ENCODE measurements at places on chromosomes 3 and 15.
A peak's percentile ranks its signal among the peaks of the same experiment; 100 is the strongest.

DNA sequence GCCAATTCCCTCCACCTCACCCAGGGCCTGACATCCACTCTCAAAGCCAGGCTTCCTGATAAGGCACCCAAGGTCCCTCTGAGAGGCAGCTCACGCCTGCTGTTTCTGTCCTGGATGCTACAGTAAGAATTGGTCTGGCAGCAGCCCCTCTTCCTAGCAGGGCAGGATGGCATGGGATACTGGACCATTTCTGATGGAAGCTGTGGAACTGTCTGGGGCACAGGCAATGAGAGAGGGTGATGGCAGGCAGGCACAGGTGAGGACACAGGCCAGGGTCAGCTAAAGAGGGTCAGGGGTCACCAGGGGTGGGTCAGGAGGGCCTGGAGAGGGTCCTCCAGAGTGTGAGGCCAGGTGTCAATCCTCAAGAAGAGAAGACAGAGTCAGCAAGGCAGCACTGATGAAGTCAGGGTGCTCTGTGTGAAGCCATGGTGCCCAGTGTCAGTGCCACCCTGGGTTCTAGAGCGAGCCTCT, 41.9 kb upstream of the SLC41A3 start:
- DNase-seq: no peak

DNA sequence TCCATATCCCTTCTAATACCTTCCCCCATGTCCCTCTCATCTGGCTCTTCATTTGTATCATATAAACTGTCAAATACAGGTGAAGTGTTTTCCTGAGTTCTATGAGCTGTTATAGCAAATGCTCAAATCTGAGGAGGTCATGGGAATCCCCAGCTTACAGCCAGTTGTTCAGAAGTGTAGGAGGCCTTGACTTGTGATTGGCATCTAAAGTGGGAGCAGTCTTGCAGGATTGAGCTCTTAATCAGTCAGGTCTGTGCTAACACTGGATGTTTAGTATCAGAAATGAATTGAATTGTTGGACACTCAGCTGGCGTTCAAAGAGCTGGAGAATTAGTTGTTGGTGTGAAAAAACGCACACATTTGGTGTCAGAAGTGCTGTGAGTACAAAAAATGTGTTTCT, 65.0 kb downstream of the IFT57 start:
- DNase-seq: no peak

DNA sequence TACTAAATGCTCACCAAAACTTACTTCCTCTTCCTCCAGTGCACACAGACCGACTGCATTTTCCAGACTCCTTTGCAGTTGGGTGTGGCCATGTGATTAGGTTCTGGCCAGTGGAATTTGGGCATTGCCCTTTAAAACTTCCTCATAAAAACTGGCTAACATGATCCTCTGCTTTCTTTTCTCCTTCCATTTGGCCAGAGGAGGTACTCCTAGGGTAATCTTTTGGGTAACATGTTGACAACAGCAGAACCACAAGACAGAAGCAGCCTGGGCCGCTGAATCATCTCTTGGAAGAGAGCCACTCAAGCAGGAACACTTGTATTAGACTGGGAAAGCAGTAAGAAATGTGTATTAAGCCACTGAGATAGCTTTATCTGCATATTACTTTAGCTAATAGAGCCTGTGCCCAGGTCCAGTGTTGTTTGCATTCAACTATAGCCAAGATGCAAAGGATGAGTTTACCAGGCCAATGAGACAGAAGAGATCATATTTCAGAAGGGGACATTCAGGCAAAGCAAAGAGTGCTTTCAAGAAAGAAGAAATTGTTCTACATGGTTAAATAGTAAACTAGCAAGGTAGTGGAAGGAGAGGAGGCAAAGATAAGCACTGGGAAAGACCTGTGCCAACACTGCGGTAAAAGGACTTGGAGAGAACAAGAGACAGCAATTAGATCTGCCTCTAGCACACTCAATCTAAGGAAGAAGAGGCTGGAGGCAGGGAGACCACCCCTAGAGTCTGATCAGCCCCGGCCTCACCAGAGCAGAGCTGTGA, 79.8 kb downstream of the PLCH1 start:
- peak; percentile 70 for DNase-seq

DNA sequence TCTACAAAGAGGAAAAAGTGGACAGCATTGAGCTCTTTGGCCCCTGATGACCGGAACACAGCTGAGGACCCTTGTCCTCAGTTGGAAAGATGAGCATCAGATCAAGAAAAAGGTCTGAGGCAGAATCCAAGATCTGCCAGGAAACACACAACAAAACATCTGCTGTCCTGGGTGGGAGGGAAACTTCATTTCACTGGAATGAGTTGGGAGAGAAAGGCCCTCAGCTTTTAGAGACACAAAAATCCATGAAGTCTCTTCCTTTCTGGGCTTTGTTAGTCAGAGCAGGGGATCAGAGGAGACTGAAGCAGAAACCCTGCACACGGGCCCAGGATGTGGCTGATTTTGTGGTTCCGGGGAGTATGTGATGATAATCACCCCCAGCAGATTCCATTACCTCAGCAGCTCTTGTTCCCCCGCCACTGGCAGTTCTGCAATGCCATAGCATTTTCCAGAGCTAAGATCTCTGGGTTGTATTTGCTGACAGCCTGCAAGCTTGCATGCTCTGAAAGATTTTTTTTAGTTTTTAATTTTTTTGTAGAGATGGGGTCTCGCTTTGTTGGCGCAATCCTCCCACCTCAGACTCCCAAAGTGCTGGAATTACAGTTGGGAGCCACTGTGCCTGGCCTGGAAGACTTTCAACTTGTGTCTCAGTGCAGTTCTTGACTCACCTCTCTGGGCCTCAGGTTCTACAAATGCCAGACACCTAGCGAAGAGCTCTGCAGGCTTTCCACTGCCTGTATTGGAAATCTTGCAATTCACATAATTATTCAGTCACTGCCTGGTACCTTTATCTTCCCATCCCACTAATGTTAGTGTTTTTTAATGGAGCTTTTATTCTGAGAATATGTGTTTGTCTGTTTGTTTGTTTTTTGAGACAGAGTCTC, 5.8 kb upstream of the TATDN2 start:
- no peak for DNase-seq

GRCh38 chr15:93298901-93299300, 209.9 kb upstream of the RGMA start:
- no peak for DNase-seq

- no peak for DNase-seq
Observed at GRCh38 chr3:98901119-98901391, 440 bp downstream of the DCBLD2 start.

GRCh38 chr15:49823987-49824774, 203.3 kb downstream of the DTWD1 start:
- DNase-seq: no peak

GRCh38 chr15:56339594-56339993, 25.6 kb upstream of the TEX9 start:
- no peak for DNase-seq

DNA sequence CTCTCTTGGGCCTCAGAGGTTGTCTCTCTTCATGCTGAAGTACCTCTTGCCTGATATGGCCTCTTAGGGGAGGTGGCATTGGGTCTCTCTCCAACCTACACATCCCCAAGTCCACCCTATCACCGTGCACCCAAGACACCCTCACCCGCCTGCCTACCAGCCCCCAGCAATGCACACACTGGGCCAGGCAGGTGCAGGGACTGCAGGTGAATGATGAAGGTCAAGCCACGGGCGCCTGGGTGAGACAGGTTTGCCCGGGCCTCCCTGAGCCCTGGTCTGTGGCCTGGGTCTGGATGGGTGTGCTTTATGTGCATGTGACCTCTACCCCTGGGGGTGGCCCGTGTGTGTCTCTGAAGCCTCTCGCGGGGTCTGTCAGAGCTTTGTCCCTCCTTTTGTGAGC, 68.3 kb downstream of the WNT7A start:
- DNase-seq: no peak

- no peak for DNase-seq
Observed at GRCh38 chr15:89802231-89802928, 12.3 kb downstream of the ANPEP start.

DNA sequence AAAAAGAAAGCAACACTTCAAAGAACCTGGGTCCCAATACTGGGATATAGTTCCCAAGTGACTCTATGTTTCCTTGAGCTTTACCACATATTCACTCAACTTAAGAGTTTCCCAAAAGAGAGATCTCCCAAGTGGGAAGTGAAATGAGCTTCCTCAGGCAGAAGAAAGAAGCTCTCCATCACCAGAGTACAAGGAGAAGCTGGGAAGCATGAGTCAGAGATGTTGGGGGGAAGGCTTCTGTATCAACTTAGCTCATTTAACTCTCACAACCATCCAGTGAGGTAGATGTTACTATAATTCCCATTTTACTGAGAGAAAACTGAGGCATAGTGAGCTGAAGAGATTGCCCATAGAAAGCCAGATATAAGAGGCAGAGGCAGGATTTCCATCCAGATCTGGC, 47.0 kb upstream of the TRIM42 start:
- DNase-seq: no peak

GRCh38 chr15:98144388-98144787, 183.9 kb downstream of the ARRDC4 start:
- no peak for DNase-seq

DNA sequence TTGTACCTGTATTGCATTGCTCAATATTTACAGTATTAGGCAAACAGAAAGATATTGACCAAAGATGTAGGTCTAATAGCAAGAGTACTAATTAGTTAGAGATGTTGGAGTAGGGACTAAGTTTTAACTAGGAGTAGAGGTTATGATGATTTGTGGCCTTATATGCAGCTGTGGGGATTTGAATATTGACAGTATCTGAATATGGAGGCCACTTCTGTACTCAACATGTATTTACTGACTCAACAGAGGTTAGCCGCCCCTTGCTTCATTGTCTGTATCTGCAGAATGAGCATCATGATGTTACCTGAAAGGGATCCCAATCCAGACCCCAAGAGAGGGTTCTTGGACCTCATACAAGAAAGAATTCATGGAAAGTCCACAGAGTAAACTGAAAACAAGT, 49.6 kb upstream of the LRTM1 start:
- no peak for DNase-seq

GRCh38 chr3:171901615-171902312, 58.6 kb downstream of the TMEM212 start:
- DNase-seq: no peak

- no peak for DNase-seq
Observed at GRCh38 chr3:45915518-45916231, 27.6 kb upstream of the CXCR6 start.

DNA sequence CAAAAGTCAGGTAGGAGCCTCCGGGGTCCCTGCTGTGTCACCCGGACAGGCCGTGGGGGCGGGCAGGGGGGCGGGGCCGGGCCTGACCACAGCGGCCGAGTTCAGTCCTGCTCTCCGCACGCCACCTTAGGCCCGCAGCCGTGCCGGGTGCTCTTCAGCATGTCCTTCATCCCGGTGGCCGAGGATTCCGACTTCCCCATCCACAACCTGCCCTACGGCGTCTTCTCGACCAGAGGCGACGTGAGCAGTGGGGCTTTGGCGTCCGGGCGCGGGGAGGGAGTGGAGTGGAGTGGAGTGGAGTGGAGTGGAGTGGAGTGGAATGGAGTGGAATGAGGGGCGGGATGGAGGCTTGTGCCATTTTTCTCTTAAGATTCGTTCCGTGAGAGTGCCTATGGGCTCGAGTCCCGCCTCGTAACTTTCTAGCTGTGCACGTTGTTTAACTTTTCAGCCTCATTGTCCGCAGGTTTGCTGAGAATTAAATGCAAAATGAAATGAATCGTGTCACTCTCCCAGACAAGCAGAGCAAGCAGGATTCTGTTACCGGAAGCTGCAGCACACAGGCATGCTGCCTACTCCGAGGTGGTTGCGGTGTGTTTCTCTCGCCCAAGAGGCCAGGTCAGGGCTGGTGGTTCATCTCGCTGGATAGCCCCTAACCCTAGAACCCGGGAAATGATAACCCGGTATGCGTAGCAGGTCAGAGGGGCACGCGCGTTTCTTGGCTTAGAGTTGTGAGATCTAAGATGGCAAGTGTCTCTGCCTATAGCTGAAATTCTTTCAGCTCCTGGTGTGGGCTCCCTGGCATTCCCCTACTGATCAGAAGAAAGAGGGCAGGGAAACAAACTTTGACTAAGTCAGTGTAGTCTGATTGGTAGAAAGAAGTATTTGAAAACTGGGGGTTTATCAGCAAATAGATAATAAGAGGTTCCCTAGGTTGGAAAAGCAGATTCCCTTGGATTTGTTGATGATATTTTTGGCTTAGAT, at the start of gene FAH:
Gene FAH, plus strand, starts transcription at position 104 of the 981 bp plus-strand sequence. Its CDS starts 56 bp downstream, at position 160.
- DNase-seq: no peak

DNA sequence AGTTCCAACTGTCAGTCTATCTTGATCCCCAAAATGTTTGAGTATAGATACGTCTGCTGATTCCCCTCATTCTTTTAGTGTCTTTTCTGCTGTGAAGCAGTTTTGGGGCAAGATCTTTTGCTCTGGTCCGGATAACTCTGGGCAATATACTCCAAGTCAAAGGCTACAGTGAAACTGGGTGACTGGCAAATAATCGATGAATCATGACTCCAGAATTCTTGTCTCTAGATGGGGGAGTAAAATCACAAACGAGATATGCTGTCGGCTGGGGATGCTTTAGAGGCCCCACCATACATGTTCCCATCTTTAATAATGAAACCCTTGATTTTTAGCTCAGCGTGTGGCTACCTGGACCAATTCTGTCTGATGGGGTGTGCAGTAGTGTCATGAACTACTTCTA, 76.5 kb downstream of the KLF13 start:
- no peak for DNase-seq

DNA sequence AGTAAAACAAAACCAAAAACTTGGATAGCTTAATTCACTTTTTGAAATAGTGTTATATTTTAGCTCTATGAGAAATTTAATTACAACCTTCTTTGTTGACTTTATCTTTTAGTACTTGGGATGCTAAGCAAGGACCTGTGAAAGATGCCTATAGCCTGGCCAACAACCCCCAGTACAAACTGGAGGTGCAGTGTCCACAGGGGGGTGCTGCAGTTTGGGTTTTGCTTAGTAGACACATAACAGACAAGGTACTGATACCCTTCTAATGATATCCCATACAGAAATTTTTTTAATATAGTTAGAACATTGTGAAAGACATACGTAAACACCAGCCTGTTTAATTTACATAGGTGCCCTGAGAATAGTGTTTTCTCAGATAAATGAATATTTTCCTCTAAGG, 35.3 kb downstream of the CAPN7 start:
- no peak for DNase-seq

- DNase-seq: no peak
Observed at GRCh38 chr3:128078322-128078721, 26.1 kb downstream of the SEC61A1 start.

- DNase-seq: no peak
Observed at GRCh38 chr3:125622381-125622791, 27.1 kb upstream of the OSBPL11 start.

- no peak for DNase-seq
Observed at GRCh38 chr3:4397466-4397865, 69.6 kb downstream of the SUMF1 start.

Measured in epithelial cell of proximal tubule (primary cell).